ENCODE measurements at places on chromosomes 6 and 20. TPM values are rescaled to one million over a fixed set of nuclear protein-coding genes. Genes with fewer than 3 reads are reported as not detected.

- DNase-seq = no peak
These were observed 1.3 kb downstream of the ZKSCAN3 start for GRCh38 chr6:28351087-28351486.

GRCh38 chr6:132587424-132587823, 2.1 kb downstream of the TAAR5 start:
- no peak for DNase-seq

SLC22A1 gene
- total RNA-seq = 0.27 TPM

TRERF1 gene
- total RNA-seq = 1.4 TPM

DNA sequence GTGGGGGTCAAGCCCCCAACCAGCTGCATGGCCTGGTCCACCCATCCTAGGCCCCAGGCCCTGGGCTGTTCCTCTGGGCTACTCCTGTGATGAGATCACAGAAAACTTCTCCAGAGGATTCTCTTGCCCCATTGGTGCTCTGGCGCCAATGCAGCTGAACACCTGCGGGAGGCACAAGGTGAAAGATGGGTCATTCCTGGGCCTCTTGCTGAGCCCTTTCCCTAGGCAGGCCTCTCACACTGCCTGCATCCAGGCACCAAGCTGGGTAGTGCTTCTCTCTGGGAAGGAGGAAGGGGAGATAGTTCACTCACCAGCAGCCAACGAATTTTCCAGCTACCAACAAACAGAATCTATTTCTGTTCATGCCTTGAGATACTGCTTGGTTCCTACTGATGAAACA, 142.1 kb downstream of the PXDC1 start:
- DNase-seq = no peak

GRCh38 chr6:158384671-158385110, 72.4 kb downstream of the TULP4 start:
- DNase-seq = no peak

GINS1 gene
- 0.41 TPM for total RNA-seq

DNA sequence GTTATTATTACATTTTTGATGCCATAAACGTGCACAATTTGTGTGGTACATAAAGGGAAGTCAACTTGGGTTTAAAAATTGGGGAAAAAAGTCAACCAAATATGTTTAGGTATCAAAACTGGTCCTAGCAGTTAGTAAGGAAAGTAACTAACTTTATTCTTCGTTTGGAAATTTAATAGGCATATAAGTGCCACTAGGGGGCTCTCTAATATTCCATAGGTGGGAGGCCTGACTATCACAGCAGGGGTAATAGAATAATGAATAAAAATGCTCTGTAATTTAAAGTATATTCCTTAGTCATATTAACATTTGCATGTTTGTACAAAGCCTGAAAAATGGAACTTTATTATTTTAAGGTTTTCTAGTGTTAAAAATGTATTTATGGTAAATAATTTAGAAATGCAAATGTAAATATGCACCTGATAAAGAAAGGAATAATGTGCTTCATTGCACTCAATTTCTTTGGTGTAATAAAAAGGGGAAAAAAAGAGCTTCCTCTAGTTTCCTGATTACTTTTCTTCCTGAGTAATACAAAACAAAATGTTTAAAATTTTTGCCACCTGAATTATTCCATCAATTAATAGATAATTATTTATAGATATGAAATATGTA, 125.7 kb upstream of the HDAC2 start:
- DNase-seq = no peak

- DNase-seq = no peak
These were observed 33.7 kb upstream of the PLEKHG1 start for GRCh38 chr6:150565945-150566344.

DNA sequence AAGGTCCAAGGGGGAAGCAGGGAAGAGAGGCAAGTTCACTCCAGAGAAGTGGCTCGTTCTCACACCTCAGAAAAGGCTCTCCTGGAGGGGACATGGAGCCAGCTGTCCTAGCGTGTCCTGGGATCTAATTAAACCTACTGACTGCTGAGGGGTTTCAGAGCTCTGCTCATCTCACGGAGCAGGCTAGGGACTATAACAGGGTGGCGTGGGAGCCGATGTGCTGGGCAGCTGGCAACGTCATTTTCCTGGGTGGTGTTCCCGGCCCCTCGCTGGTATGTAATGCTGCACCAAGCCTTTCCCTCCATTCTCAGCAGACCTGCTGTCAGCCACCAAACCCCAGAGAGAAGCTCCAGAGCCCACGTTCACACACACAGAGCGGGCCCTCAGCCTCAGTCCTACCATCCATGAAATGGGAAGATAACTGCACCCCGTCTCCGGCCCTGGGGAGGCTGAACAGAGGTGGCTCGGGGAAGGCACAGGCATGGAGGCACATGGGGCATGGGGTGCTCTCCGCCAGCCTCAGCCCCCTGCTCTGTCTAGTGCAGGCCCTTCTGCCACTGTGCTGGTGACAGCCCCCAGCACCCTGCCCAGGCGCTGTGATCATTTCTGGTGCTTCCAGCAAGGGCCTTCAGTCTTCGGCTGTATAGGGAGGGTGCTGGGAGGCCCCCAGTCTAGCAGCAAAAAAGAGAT, 1.9 kb downstream of the CST7 start:
- no peak for DNase-seq

- no peak for DNase-seq
These were observed 446.8 kb downstream of the TFAP2B start for GRCh38 chr6:51265426-51265825.

DNA sequence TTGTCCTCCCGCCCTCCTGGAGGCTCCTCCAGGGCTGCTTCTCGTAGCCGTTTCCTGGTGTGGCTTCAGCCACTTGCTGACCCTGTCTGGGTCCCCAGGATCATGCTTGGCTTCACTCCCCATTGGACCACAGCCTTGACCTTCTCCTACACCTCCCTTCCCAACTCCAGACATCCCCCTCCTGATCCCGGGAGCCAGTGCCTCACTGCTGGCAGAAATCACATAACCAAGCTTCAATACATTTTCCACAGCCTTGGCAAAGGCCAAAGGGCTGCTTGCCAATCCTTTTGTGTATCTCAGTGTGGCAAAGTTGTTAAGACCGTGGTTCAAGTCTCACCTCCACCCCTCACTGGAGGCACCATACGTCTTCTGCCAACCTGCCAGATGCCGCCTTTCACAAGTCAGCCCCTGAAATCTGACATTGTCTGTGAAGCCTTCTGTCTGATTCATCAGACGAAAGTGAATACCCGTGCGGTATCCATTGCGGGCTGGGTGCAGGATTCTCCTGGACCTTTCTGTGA, 60.1 kb downstream of the PHACTR3 start:
- DNase-seq = no peak

DNA sequence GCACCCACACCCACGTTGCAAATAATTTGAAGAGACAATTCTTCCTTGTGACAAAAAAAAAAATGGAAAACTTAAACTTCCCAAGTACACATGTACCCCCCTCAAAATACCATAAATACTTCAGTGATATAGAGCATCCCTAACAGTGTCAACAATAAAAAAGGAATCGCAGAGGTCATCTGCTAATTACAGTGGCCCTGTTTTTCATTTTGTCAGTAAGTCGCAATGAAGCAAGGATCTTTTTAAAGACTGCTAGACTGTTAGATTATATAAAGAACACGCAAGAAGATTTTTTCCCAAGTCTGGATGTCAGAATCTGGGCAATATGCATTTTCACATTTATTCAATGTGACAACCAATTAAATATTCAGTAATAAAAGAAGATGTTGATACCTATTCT, 93.9 kb downstream of the EPB41L2 start:
- no peak for DNase-seq

GRCh38 chr6:22906091-22906549, 336.8 kb downstream of the HDGFL1 start:
- DNase-seq = no peak

GRCh38 chr6:131910219-131910589, 41.0 kb downstream of the CCN2 start:
- DNase-seq = no peak

GRCh38 chr6:131831392-131831791, 23.6 kb downstream of the ENPP1 start:
- DNase-seq = no peak

HLA-DRA gene
- total RNA-seq = 87.3 TPM

DNA sequence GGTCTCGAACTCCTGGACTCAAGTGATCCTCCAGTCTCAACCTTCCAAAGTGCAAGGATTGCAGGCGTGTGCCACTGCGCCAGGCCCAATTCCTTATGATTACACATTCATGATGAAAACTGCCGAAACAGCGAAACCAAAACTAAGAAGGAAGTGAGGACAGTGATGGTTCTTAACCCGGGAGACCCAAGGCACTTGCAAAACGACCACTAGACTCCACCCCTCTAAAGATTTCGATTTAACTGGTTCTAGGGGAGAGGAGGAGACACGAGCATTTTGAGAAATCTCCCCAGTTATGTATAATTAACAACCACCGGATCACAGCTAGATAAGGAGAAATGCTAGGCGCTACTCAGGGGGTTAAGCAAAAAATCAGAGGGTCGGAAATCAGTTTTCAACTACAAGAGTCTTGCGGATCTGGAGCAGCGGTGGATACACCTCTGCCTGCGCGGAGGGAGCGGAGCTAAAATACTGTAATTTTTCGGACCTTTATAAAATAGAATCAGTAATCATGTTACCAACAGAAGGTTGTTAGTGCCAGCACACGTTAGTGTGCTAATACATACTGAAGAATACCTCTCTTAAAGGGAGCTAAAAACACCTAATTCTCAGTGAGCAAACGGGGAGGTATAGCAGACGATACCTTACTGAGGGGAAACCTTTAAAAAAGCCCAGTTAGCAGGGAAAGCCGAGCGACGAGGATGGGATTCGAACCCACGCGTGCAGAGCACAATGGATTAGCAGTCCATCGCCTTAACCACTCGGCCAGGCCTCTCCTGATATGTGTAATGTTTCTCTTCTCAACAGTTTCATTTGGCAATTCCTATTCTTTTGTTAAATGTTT, 60.0 kb upstream of the BTN3A2 start:
- no peak for DNase-seq

NEDD9 gene
- total RNA-seq = 28.1 TPM

DNA sequence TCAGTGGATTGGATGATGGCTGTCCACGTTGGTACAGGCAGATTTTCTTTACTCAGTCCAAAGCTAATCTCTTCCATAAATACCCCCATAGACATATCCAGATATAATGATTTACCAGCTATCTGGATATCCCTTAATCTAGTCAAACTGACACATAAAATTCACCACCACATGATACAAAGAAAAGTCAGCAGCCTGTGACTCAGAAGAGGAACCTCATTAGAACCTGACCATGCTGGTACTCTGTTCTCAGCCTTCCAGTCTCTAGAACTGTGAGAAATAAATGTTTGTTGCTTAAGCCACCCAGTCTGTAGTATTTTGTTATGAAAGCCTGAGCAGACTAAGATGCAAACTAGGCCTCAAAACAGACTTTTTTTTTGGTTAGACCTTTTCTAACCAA, 431.3 kb upstream of the RNF217 start:
- no peak for DNase-seq

DNA sequence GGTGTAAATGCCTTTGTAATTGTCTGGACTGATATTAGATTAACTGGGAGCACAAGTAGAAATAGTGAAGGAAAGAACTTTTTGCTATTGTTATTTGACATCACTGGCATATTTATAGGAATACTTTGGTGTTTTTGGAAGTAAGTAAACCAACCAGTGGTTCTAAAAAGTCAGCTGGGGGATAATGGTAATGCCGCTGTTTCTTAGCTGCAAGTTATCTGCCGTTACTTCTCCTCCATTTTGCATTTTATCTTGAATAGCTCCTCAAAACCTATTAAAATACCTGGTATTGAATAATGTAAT, 3.8 kb downstream of the PTPN1 start:
- no peak for DNase-seq

- DNase-seq = no peak
These were observed 706 bp upstream of the TUBB2B start for GRCh38 chr6:3228046-3228671.

POM121L2 gene
- total RNA-seq = not detected

- DNase-seq = no peak
These were observed 194.9 kb downstream of the ASCC3 start for GRCh38 chr6:100686216-100686615.

DNA sequence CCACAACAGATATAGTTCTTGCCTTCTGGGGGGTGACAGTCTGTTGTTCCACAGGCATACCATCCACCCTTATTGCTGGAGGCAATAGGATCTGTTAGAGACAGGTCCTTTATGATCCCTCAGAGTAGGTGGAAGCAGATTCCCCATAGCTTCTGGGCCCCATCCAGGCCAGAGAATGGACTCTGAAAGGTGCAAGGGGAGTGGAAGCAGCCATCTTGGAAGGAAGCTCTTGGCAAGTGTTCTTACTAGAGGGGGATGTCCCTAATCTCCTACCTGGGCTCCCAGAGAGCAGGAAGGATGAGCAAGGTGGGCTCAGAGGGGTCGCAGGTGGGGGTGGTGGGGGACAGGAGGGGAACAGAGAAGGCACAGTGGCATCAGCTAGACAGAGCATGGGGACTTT, 33.4 kb downstream of the CEBPB start:
- no peak for DNase-seq

- peak; percentile 51 for DNase-seq
These were observed 116.6 kb downstream of the MRPL14 start for GRCh38 chr6:44010411-44011349.
